Brain pericyte (primary cell): ENCODE measurements at places on chromosomes 7 and 10.

- no peak for DNase-seq
These were observed 17.1 kb downstream of the ENTPD7 start for GRCh38 chr10:99676426-99676825.

GRCh38 chr7:136136906-136137454 is 159.8 kb upstream of the MTPN start:
- DNase-seq, result no peak

DNA sequence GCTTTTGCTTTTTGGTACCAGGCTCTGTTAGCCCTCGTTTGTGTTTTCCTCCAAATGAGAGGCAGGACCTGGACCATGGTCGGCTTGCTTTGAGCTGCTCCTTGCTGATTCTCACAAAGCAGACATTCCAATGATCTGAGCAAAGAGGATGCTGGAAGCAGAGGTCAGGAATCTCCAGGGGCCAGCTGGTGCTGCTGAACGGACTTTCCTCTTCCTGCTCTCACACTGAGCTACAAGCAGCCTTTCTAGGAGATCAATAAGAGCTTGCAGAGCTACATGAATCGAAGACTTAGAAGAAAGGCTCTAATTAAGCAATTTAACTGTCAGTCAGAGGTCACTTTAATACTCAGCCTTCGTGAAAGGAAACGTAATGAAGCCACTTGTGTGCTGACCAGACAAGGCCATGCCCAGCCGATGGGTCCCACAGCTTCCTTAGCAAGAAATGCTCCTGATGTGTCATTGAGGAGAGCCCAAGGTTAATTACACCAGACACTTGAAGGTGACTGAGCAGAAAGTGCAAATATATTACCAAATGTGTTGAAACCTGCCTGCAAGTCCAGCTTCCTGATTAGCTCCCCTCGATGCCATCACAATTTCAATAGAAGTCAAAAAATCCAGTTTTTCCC is 151.3 kb upstream of the RSU1 start:
- no peak for DNase-seq

- no peak for DNase-seq
These were observed 247.0 kb upstream of the PPP2R2D start for GRCh38 chr10:131653554-131654470.

DNA sequence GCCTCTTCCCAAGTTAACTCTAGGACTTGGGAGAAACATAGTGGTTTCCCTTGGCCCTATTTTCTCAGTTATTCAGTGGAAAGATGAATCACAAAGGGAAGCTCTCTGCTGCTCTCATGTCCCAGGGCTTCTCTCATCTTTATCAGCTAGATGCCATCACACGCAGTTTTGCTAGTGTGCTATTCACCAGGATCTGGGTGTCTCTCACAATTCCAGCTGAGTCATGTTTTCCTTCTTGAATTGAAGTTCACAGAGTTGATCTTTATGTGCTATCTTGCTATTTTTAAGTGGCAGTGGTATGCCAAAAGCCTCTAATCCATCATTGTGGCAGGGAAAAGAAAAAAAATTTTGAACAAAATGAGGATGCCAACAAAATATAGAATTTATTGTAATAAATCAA is 101.3 kb downstream of the TWIST1 start:
- DNase-seq, result no peak

GRCh38 chr7:132193898-132194297 is 382.4 kb downstream of the PLXNA4 start:
- no peak for DNase-seq
